ENCODE measurements at places on chromosomes 12 and 14. TPM values are rescaled to one million over a fixed set of nuclear protein-coding genes. Genes with fewer than 3 reads are reported as not detected.

The USP44 gene
- 0.23 TPM for total RNA-seq

The MED13L gene
- total RNA-seq, result 25.2 TPM

The C12orf56 gene
- 0.14 TPM for total RNA-seq

The ZDHHC17 gene
- total RNA-seq, result 15.0 TPM

The FGF6 gene
- not detected for total RNA-seq

The NTS gene
- 81.3 TPM for total RNA-seq

The TMEM132C gene
- not detected for total RNA-seq

The PPP1R36 gene
- 0.33 TPM for total RNA-seq

The PSMC6 gene
- 88.7 TPM for total RNA-seq
